Posterior cingulate gyrus (tissue), 11 donors: ENCODE measurements at places on chromosomes 7 and 10.

DNA sequence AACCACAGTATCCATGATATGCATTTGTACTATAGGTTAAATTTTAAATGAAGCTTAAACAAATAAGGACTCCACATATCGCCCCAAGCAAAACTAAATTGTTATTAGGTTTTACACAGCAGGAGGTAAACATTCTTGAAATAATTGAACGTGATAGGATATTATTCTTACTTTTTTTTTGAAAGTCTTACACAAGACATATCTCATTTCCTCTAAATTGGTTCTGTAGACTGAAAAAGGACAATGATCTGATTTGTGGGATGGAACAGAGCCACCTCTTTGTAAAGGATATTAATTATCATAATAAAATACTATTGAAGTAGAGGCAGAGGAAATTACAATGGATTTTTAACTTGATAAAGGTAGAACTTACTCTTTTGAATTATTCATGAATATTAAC, 155.1 kb upstream of the SEMA3D start:
- no peak for DNase-seq

- DNase-seq = no peak
Measured at GRCh38 chr7:112970771-112971170, 115.9 kb downstream of the GPR85 start.

DNA sequence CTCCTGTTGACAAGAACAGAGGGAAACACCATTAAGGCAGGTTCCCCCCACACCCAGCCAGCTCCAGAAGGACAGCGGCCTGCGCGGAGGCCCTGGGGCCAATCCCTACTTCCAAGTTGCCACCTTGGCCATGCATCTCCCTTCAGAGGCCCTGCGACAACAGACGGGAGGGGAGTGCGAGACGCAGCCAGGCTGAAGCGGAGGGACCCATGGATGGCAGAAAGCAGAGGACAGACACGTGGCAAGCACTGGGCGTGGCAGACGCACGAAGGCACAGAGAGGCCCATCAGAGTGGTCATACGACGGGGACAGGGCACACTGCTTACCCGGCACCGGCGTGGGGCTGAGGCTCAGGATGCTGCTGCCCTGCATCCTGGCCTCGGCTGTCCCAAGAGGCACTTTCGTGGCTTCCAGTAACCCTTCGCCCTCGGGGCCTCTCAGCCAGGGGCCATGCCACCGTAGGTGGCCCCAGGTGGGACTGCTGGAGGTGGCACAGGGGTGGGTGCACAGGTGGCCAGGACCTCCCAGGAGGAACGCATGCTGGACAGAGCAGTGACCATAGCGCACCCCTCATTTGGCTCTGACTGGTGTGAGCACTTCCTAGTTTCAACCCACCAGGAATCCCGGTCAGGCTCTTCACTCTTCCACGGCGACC, 11.4 kb downstream of the CXCL12 start:
- DNase-seq = no peak

DNA sequence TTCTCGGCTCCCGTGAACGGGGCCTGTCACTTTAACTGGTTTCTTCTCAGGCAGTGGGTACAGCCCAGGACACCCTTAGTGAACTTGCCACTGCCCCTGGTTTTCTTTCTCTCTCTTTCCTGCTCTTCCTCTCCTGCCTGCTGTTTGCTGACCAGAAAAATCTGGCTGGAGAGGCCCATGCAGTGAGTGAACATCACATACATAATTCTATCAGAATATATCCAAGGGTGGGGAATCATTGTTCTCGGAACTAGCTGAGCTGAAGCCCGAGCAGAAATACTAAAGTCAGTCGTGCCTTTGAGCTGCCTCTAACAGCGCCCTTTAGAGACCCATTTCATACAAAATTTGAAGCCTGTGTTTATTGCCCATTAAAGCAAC, 501.5 kb upstream of the GALNT17 start:
- DNase-seq = no peak

- DNase-seq = no peak
Measured at GRCh38 chr10:111126077-111126476, 49.2 kb downstream of the ADRA2A start.

- no peak for DNase-seq
Measured at GRCh38 chr7:78125884-78126283, 327.3 kb downstream of the PHTF2 start.

DNA sequence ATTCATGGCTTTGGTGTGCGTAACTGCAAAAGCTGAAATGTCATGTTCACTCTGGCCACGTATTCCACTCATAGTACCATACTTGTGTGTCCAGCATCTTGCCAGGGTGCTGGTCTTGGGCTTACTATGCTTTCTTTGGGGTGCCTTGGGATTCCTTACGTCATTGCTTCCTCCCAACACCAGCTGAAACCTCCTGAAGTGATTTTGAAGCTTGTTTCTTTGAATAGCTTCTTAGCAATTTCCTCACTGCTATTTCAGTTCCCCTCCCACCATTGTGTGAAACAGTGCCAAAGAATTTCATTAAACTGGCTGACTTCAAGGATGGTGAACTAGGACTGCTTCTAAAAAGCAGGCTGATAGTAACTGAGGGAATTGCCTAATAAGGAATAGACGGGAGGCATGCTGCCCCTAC, 36.9 kb downstream of the ENTPD1 start:
- no peak for DNase-seq

DNA sequence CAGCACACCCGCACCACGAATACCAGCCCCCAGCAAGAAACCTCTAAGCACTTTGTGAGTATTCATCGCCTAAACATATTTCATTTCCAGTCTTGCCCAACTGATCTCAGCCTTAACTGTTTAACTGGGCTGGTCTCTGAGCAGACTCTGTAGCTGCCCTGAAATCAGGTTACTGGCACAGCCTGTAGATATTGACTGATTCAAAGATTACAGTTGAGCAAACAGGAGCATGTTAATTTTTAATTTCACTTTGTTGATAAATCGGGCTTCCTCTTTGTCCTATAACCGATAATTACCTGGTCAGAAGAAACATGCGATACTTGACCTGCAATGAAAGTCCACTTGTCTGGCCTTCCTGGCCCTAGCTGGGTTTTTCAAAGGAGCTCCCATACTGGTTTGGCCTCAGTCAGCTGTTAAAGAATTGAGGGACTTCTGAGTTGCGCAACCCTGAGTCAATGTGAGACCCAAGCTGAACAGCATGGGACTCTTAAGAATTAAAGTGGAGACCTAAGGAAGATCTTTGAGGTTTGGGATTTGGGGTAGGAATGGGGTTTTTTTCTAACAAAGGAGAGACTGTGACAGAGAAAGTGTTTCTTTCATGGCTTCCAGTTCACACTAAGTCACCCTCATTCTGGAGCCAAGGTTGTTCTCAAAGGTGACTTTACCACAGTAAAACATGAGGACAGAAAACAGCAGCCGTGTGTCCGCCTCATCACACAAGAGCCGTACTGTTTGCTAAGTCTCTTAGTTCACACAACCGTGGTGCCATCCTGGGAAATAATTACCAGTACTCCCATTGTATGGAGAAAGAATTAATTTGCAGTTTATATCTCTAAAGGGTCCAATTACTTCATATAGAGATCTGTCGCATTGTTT, 75.9 kb downstream of the PPP1R3C start:
- no peak for DNase-seq

GRCh38 chr10:71696628-71697326, 22.8 kb downstream of the C10orf105 start:
- peak; percentile 53 for DNase-seq

- no peak for DNase-seq
Measured at GRCh38 chr10:16195178-16195769, 241.5 kb upstream of the PTER start.

- no peak for DNase-seq
Measured at GRCh38 chr7:88366845-88367244, 60.2 kb upstream of the STEAP4 start.

- DNase-seq = no peak
Measured at GRCh38 chr10:130393342-130393741, 257.2 kb downstream of the GLRX3 start.

GRCh38 chr10:113339121-113339520, 213.7 kb upstream of the HABP2 start:
- no peak for DNase-seq

- DNase-seq = no peak
Measured at GRCh38 chr10:98226508-98227144, 41.4 kb downstream of the LOXL4 start.

GRCh38 chr7:91941450-91941849, 788 bp downstream of the AKAP9 start:
- peak; percentile 12 for DNase-seq

GRCh38 chr7:19674266-19674960, 34.4 kb downstream of the POLR1F start:
- DNase-seq = no peak

DNA sequence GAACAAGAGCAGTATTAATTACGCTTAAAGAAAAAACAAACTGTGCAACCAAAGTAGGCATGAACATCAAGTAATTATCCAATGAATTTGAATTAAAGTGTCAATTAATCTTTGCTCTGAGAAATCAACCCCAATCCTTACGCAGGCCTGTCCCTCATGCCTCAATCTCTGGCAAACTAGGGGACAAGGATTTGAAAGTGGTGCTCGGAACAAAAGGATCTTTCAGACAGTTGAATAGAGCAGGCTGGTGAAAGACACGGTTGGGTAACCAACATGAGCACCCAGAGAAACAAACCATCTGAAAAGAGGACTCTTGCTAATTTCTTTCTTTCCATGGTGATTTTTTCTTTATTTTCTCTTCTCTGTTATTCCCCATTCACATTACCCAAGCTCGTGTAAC, 203.5 kb upstream of the PHF14 start:
- no peak for DNase-seq

DNA sequence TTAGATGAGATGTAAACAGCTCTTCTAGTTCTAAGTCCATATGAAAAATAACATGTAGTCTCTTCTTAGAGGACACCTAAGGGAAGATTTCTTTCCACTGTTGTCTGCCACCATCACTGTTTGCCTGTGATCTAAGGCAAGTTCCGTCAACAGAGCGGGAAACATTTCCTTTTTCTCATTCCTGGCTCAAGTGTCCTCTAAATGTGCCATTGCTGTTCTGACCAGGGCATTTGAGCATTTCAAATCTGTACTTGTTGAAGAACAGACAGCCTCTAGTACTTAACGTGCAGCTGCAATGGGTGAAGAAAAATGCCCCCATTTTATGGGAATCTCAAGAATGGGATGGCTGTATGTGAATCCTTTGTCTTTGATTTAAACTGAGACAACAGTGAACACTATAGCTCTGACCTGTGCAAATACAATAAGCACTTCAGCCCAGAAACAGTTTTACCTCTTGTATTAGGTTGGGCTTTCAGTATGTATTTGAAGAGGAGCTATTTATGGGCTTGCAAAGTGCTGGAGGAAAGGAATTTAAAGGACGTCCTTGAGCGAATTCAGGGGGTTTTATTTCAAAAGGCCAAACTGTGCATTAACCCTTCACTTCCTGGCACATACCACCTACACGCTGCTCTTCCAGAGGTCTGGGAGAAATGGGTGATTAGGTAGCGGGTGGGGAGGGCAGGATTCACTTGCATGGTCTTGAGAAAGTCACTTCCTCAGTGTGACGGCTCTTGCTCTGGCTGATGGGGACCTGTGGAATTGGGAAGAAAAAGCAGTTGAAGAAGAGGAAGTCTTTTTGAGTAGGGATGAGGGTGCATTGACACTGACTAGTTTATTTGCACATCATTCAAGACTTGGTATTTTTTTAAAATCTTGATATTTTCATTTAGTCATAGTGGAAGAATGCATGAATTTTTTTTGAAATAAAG, 66.1 kb downstream of the THNSL1 start:
- DNase-seq = no peak

GRCh38 chr7:1910827-1911226, 240.8 kb downstream of the ELFN1 start:
- no peak for DNase-seq

GRCh38 chr10:51389415-51390321, 309.7 kb downstream of the CSTF2T start:
- peak; percentile 91 for DNase-seq

DNA sequence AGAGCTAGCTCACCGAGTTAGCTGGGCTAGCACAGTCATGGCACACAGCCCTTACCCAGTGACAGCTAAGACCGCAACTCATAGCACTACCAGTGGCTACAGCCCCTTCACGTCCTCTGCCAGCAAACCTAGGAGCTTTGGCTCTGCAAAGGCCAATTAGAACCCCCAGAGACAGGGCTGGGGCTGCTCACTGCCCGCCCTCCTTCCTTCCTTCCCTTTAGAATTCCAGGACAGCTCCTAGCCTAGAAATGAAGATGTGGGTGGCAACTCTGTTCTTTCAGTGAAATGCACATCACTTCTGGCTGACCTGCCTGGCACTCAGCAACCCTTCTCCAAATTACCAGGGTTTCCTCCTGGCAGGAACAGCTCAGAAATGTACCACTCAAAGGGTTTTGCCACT, 99.9 kb downstream of the FAM53B start:
- DNase-seq = peak; percentile 77

GRCh38 chr10:90274721-90275468, 573.5 kb downstream of the KIF20B start:
- no peak for DNase-seq

- DNase-seq = peak; percentile 33
Measured at GRCh38 chr10:30752481-30752881, 122.9 kb upstream of the LYZL2 start.

GRCh38 chr7:25854059-25854458, 297.9 kb upstream of the NFE2L3 start:
- no peak for DNase-seq

- no peak for DNase-seq
Measured at GRCh38 chr10:21369697-21370096, 155.8 kb downstream of the SKIDA1 start.

DNA sequence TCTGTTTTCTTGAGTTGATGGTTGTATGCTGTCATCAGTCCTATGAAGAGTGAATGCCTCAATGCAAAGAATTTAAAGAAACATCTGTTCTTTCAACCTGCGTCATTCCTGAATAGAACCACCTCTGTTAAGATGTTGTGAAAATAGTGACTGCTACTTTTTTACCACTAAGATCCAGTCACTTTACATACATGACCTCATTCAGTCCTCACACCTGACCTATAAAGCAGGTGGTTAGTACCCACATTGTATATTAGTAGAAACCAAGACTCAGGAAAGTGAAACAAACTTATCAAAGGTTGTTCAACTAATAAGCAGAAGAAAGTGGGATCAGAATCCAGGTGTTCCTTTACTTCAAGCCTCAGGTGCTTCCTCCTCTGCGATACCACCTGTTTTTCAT, 64.8 kb downstream of the ITGB8 start:
- DNase-seq = no peak

DNA sequence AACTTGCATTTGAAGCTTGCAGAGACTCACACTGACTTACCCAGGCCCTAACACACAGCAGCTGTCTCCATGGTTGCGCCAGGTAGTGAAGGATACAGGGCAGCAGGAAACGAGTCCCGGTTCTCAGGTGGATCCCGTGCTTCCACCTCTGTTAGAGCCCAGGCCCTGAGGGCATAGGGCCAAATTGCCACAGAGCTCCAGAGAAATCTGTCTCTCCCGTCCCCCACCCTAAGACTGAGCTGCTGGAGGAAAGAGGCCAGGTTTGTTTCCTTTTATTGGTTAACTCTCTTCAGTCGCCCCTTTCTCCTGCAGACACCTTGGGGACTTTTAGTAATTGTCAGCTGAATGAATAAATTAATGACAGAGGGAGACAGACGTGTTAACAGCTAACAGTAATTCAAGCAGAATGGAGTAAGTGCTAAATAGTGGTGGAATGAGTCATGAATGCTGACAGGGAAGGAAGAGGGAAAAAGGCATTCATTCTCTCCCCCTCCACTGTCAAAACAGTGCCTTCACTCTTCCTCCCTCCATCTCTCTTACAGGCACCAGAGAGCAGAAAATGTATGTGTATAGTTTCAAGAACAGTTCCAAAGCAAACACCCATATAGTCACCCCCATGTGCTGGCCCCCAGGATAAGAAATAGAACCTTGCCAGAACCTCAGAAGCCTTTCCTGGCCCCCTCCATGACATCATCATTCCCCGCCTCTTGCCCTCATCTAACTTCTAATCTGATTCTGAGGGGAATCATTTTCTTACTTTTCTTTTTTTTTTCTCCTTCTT, 16.8 kb upstream of the DLG5 start:
- DNase-seq = no peak
